ENCODE measurements at places on chromosomes 11 and 22.
A peak's percentile ranks its signal among the peaks of the same experiment; 100 is the strongest.

DNA sequence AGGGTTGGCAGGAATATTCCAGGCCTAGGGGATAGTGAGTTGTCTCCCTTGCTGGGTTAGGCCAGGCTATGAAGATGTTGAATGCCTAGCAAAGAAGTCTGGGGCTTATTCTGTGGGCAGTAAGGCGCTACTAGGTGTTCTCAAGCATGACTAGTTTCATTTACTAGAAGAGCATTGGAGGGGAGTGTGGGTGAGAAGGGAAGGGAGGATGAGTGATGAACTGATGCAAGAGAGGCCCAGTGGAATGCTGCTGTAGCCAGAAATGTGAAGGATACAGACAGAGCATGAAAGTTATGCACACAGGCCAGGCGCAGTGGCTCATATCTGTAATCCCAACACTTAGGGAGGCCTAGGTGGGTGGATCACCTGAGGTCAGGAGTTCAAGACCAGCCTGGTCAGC is 33.5 kb downstream of the POU2F3 start:
- peak; percentile 13 for DNase-seq

DNA sequence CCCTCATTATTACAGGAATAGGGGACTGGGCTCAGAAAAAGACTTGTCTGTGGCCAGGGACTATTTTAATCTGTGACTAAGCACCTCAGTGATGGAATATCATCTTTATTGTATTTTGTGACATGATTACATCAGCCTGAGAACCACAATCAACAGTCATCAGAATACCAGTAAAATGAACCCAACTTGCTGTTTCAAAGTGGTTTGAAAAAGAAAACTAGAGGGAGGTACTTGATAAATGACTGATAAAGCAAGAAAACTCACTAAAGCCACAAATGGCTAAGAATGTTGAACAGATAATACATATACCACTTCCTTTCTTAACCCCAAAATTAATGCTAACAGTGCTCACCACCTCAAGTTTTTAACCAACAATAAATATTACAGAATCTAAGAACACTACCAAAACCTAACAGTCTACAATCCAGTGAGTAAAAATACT is 155.7 kb downstream of the ATG16L2 start:
- peak; percentile 50 for DNase-seq

- DNase-seq: peak; percentile 47
Measured at GRCh38 chr11:106424111-106424510, 346.6 kb downstream of the AASDHPPT start.

GRCh38 chr22:30116362-30117117 is 36.3 kb downstream of the HORMAD2 start:
- peak; percentile 56 for DNase-seq

DNA sequence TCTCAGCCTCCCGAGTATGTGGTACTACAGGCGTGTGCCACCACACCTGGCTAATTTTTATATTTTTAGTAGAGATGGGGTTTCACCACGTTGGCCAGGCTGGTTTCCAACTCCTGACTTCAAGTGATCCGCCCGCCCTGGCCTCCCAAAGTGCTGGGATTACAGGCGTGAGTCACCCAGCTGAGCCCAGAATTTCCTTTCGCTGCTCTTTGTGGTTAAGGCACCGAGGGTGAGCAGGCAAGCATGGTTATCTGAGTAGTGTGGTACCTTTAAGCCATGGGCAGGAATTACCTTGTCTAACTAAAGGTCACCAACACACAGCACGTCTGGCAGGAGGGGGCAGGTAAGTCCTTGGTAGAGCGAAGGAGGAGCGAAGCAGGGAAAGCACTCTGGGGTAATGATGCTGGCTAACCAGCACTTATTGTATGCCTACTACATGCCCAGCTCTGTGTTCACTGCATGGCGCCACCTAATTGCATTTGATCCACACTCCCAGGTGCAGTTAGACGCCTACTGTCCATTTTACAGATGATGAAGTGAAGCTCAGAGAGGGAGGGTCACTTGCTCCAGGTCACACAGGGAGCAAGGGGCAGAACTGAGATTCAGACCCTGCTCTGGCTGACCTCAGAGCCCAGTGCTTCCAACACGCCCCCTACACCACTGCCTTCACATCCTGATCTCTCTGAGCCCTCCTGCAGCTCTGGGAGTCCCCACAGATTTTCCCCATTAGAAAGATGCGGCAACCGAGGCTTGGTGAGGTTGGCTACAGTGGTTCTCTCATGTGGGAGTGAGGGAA is 45.7 kb downstream of the TRIOBP start:
- DNase-seq: peak; percentile 74

DNA sequence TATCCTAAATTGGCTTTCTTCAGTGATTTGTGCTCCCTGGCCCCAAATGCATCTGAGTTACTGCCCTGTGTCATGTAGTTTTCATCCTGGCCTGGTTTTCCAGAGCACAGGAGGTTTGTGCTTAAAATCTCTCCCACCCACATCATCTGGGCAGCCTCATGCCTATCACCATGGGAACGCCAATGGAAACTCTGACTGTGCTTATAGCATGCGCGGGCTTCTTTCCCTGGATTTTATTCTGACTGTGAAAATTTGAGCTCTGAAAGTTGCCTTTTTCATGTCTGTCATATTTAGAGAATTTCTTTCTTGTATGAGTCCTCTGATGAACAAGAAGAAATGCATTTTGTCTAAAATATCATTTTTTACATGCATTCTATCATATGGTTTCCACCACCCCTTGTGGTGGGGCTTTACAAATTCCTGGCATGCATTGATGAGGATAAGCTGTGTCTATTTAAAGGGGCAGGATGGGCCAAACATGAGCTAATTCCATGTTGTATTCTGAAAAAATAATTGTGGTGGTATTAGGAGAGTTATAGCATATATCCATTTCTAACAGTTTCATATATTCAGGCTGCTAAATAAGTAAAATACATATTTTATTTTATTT is 55.1 kb downstream of the IRAG1 start:
- DNase-seq: peak; percentile 44

DNA sequence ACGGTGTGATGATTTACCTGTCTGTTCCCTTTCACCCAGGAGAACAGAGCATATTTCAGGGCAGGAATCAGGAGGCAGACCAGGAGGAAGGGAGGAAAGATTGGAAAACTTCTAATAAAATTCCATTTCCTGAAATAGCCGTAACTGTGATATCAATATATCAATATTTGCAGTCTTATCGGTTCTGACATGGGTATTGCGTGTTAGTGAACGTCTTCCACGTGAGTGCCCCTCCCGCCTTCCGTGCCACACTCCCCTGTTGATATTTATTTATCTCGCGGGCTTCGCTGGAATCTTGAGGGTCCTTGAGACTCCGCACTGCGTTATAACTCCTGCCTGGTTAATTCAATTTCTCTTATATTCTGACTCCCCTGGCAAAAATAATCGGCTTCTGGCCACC is 1160.4 kb downstream of the BRD1 start:
- DNase-seq: no peak

DNA sequence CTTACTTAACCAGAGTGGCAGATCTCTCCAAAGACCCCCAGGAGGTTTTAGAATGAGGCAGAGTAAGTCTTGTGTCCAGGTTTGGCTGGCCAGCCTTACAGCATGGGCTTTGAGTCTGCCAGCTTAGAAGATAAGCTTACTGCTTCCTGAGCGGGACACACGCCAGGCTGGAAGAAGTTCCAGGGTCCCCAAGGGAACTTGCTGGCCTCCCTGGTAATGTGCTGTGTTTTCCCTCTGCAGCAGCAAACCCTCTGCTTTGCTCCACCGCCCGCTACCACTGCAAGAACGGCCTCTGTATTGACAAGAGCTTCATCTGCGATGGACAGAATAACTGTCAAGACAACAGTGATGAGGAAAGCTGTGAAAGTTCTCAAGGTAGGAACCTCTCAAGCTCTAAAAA is 154.2 kb downstream of the LDLRAD3 start:
- no peak for DNase-seq

DNA sequence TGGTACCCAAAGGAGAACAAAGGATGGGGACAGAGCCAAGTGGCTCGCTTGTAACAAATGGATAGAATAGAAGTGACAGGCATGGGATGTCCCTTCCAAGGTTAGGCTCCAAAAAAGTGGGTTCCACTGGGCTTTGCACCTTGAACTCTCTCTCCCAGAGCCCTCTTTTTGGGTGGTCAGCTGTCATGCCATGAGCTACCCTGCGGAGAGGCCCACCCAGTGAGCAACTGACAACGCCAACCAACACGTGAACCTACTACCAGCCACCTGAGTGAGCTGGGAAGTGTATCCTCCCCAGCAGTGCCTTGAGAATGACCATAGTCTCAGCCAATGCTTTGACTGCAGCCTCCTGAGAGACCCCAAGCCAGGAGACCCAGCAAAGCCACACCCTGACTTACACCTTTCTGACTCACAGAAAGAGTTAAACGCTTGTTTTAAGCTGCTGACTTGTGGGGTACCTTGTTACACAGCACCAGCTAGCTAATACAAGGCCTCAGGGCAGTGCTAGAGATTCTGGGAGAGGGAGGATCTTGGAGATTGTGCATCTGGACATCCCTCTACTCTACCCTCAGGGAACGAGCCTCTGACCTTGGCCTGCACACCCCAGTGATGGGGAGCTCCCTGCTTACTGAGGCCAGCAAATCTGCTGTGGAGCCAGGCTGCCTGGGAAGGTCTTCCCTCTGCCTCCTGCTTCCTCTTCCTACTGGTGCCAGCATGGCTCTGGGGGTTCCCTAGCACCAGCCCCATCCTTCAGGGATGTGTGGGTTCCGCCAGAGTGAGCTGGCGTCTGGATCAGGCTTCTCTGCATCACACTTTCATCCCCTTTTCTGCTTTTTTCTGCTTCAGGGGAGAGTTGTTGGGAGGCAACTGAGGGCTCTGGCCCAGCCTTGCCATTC is 29.1 kb upstream of the RFPL3 start:
- DNase-seq: no peak
